ENCODE measurements at places on chromosomes 16 and 17.

GRCh38 chr17:80955078-80955477 lies 36.6 kb upstream of the CHMP6 start:
- DNase-seq = no peak

DNA sequence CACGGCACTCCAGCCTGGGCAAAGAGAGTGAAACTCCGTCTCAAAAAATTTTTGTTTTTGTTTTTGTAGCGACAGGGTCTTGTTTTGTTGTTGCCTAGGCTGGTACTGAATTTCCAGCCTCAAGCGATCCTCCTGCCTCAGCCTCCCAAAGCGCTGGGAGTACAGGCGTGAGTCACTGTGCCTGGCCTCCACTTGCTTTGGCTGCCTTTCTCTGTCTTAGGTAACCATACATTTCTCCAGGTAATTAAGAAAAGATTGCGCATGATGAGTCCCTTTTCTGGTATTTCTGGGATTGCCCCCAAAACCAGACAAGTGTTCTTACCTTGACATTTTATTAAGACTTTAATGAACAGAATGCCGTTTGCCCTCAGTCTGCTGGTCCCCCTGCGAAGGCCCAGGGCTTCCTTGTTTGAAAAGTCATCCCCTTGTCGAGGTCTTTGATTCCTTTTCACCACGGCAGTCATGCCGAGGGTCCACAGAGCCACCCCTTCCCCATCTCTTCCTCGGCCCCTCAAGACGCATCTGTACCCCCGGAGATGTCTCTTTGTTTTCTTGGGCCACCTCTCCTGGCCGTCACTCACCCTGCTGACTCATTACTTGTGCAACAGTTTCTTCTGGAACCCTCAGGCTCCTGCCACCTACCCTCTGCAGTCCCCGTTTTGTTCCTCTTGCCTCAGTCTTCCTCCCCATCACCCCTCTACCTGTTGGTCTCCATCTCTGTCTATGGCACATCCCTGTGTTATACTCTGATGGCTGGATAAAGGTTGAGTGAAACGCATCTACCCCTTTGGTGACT lies 151.0 kb downstream of the SEC14L1 start:
- DNase-seq = no peak

GRCh38 chr16:68760671-68761275 lies 23.7 kb downstream of the CDH1 start:
- peak; percentile 30 for DNase-seq

GRCh38 chr16:30110661-30111060 lies 2.7 kb downstream of the GDPD3 start:
- no peak for DNase-seq

DNA sequence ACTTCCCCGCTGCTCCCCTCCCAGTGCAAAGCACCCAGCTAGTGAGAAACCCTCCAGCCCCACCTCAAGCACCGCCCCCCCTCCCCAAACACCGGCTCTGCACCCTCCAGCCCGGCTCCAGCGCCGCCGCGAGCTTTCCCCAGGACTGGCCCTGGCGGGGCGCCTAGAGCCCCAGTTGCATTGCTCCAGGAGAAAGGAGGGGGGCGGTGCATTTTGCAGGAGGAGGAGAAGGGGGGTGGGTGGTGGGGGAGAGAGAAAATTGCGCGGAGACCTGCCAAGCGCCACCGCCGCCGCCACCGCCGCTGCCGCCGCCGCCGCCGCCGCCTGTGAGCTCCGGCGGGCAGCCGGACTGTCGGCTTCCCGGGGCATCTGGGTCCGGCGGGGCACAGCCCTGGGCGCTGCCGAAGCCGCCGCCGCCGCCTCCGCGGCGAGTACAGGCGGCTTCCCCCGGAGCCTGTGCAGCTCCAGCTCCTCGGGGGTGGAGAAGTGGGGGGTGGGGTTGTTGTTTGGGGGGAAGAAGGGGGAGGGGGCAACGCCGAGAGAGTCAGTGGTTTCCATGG lies 333 bp upstream of the NOG start:
- no peak for DNase-seq

GRCh38 chr16:65309354-65309753 lies 187.5 kb upstream of the CDH11 start:
- DNase-seq = no peak

DNA sequence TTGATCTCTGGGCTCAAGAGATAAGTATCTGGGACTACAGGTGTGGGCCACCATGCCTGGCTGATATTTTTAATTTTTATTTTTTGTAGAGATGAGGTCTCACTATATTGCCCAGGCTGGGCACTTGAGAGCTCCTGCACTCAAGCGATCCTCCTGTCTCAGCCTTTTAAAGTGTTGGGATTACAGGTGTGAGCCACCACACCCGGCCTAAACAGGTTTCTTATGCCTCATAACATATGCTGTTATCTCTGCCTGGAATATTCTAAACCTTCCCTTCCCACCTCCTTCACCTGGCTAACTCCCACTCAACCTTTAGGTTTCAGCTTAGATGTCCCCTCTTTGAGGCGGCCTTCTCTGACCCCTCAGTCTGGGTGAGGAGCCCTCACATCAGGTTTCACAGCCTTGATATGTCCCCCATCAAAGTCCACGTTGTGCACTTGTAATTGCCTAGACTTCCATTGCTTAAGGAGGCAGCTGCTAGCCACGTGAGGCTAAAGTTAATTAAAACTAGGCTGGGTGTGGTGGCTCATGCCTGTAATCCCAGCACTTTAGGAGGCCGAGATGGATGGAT lies 8.6 kb upstream of the CNP start:
- no peak for DNase-seq

DNA sequence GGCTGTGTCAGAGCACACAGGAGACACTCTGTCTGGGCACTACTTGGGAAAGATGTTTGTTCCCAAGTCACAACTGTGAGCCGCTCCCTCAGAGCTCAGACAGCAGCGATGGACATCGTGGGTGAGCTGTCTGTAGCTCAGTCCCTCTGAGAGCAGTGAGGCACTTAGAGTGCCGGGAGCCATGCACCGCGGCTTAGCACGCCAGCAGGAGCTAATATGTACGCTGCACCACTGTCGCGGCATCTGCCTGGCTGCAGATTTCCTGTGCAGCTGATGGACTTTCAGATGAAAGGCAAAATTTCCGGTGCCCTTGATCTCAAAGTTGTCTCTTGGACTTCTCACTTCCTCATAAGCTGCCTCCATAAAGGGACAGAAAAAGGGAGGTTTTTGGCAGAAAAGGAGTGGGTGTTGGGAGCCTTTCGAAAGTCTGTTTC lies 92.8 kb upstream of the ZNF469 start:
- DNase-seq = no peak

DNA sequence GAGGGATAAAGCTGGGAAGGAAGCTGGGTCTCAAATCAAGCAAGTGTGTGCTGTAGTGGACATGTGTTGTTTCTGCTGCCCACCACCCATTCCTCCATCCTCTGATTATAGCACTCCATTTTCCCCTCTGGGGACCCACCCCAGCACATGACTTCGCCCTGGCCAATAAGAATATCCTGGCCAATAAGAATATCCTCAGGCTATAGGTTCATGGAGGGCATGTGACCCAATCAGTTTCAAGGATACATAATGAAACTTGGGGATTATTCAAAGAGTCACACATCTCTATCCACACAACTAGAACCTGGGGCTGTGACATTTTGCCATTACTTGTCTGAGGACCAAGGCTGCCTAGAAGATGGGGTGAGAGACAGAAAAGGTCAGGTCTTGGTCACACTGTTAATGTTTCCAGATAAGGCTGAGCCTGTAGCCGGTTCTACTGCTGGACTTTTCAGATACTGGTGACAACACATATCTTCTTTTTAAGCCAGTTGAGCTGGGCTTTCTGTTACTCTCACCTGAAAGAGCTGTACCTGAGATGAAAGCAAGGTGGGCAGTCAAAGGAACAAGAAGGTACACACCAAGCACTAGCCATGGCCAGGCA lies 33.7 kb downstream of the MYO18A start:
- no peak for DNase-seq

DNA sequence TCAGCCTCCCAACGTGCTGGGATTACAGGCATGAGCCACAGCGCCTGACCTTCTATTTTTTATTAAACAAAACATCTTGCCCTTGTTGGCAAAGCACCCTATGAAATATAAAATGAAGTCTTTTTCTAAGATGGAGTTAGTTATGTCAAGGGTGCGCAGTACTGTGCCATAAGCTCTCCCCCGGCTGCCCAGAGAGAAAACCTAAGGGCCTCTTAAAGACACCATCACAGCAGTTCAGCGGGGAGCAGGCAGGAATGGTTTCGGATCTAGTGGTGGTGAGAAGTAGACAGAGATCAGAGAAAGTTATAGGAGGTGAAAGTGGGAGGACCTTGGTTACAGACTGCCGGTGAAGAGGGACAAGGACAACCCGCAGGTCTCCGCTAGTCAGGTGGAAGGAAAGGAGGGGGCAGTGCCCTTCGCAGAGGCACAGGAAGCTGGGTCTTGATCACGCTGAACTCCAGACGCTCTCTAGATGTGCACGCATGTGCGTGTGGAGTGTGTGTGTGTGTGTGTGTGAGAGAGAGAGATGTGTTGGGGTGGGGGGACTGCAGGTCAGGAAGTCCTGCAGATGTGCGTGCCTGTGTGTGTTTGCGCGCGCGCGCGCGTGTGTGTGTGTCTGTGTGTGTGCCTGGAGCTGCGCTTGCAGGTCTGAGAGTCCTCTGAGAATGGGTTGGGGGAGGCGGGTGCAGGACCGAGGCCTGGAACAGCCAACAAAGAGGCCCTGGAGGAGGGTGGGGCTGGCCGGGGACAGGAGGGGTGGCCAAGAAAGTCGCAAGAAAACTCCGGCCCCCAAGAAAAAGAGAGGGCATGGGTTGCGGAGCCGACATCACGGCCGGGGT lies 748 bp upstream of the CMTM3 start:
- peak; percentile 45 for DNase-seq

GRCh38 chr17:27657620-27658019 lies 26.6 kb downstream of the LGALS9 start:
- DNase-seq = no peak

DNA sequence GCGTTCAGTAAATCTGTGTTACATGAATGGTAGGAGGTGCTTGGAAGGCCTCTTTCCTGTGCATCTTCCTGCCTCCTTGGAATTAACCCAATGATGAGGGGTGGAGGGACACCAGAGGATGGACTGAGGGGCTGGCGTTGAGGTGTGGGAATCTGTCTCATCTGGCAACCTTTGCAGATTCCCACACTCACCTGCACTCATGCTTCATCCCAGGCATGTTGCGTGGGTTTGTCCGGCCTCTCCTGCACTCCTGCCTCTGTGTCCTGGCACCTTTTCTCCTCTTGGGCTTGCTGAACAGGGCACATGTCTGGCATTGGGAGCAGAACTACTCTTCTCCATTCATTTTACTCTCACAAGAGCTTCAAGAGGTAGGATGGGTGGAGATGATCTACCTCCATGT lies 3.1 kb upstream of the IGFBP4 start:
- DNase-seq = no peak

DNA sequence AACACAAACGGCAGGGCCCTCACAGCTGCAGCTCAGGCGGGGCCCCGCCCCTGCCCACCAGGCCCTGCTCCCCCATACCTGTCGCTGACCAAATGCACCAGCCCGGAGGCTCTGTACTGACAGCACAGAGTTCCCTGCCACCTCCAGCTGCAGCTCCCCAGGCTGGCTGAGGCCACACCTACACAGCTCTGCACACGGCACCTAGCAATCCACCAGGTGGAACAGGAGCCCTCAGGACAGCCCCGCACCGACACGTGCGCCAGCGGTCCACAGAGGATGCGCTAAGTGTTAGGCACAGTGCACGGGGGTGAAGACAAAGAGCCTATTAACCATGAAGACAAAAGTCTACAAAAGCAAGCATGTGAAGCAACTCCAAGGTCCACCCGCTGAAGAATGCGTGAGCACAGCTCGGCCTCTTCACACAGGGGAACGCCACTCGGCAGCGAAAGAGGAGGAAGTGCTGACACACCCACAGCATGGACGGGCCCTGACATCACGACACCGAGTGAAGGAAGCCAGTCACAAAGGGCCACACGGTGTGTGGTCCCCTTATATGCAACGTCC lies 5.4 kb downstream of the ZCCHC14 start:
- DNase-seq = no peak

DNA sequence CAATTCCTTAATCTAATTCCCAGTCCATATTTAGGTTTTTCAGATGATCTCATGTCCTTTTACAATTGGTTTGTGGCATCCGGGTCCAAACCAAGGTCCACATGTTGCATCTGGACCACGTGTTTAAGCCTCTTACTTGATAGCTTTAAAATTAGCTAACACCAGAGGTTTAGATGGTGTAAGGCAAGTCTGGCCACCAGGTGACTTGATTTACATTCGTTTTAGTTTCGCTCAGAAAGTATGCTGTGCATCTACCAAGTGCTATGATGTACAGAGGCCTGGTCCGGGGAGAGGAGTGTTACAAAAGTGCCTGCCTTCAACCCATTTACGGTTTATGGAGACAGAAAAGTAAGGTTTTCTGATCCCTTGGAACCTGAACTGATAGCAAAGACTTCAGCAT lies 878 bp upstream of the DNAJA2 start:
- no peak for DNase-seq

GRCh38 chr17:34374457-34374856 lies 11.4 kb upstream of the CCL1 start:
- DNase-seq = no peak

DNA sequence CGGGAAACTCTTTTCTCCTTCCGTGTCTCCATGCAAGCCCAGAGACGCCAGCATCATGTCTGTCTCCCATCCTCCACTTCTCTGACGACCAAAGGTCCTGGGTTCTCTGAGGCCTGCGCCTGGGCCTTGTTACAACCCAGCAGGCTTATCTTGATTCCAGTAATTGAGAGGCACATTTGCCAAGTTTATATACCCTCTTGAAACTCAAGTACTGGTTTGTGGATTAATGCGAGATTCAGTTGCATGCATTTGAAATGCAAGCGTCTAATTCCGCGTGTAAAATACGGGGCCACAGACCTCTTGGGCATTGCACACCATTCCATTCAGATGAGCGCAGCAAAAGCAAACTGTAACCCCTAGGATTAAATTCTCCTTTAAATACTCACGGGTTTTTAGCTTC lies 28.7 kb upstream of the CRISPLD2 start:
- DNase-seq = no peak

DNA sequence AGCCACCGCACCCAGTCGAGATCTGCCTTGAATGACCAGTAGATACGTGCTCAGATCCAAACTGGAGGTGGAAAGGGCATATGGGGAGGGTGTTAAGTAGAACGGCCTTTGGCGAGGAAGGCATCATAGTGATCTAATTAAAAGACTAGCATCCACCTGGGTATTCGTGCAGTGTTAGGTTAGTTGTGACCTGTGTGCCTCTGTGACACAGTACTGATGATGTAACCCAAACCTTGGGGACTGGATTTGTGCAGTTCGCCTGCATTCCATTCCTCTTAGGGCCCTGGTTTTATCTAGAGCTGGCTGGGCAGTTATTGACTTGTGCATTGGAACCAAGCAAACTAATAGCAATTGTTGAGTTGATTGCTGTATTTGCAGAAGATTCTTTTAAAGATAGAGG lies 47.9 kb downstream of the SNX29 start:
- no peak for DNase-seq

- no peak for DNase-seq
Observed at GRCh38 chr16:47311738-47312505, 148.9 kb downstream of the ITFG1 start.

- no peak for DNase-seq
Observed at GRCh38 chr17:73713136-73713535, 68.9 kb upstream of the SDK2 start.

- peak; percentile 70 for DNase-seq
Observed at GRCh38 chr16:23434380-23434779, 18.6 kb downstream of the COG7 start.

GRCh38 chr17:45172541-45173286 lies 11.0 kb downstream of the HEXIM2 start:
- peak; percentile 27 for DNase-seq
